ENCODE measurements at places on chromosomes 4 and X.

DNA sequence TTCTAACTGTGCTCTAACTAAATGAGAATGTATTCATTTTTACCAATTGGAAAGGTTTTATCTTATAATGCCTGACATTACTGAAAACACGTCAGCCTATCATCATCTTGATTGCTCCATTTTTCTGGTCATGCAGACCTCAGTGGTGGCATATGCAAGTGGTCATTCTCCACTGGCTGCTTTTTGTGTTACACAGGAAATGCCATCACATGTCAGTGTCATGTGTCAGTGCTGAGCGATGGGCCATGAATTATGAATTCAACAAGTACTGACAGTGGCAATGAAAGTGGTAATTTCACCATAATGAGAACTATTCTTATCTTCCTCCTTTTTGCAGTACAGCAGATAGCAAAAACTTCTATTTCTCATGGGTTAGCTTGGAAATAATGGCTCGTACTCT lies 190.5 kb downstream of the PACRGL start:
- no peak for DNase-seq

DNA sequence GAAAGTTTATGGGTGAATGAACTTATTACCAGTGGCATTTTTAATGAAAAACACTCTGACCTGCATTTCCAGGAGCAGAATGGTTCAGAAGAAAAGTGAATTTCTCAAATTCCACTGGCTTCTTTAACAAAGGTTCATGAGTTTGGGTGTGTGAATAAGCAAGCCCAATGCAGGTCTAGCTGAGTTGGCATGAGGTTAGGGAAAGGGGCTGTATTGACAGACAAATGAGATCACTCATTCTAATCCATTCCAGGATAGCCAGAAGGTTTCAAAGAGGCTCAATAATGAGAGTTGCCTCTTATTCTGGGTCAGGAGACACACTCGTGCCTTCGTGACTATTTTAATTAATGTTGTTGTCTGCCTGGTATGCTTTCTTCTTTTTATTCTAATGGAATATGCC lies 43.7 kb upstream of the NPY2R start:
- DNase-seq: no peak

- no peak for DNase-seq
Measured at GRCh38 chr4:26931451-26931850, 70.8 kb downstream of the STIM2 start.

DNA sequence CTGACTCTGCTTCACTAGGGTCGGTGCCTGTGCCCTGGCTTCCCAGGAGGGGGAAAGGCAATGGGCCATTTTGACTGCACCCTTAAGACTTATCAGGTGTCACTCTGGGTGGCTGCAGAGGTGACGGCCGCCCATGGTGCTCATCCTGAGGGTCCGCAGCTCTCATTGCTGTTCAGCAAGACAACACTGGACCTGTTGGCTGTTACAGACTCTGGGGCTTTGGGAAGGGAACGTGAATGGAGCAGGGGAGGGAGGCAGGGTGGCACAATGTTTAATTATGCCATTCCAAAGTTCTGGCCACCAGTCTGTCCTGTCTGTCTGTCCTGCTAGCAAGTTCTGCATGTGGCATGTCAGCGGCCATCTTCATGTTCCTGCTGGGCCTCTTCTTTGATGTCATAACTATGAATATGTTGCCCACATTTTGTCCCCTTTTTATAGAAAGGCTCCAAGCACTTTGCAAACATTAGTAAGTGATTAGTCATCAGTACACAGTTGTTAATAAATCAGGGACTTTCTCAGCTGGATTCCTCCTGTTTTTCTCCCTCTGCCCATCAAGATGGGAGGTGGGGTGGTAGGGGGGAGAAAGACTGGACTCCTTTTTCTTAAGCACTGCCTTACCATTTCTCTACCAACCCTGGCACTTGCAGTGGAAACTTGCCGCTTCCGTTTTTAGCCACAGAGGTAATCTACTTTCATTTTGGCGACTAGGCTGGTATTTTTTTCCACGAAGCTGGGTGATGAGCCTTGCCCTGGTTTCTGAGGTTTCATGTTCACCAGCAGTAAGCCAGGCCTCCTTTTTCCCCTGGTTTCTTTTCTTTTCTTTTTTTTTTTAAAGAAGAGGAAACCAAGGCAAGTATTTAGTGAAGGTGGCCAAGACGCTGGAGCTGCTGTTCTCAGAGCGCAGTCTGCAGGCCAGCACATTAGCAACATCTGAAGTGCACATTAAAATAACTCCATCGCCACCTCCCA lies 88.6 kb upstream of the TRIM2 start:
- DNase-seq: peak; percentile 82

GRCh38 chr4:32858971-32859370 lies 2138.8 kb downstream of the PCDH7 start:
- no peak for DNase-seq

DNA sequence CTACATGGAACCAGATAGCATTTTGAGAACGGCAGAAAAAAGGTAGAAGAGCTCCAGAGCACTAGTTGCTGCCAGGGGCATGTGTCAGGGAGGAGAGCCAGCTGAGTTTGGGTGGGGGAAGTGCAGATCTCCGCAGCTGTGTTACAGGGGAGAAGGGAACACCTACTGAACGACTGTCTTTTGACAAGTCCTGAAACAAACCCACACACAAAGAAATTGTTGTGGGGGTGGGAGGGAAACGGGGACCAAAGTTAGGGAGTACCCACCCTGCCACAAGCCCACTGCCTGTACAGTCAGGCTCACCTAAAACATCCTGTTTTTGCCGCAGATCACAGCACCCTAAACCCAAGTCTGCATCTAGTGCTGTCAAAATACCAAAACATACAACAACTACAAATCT lies 55.5 kb downstream of the LEF1 start:
- peak; percentile 82 for DNase-seq

DNA sequence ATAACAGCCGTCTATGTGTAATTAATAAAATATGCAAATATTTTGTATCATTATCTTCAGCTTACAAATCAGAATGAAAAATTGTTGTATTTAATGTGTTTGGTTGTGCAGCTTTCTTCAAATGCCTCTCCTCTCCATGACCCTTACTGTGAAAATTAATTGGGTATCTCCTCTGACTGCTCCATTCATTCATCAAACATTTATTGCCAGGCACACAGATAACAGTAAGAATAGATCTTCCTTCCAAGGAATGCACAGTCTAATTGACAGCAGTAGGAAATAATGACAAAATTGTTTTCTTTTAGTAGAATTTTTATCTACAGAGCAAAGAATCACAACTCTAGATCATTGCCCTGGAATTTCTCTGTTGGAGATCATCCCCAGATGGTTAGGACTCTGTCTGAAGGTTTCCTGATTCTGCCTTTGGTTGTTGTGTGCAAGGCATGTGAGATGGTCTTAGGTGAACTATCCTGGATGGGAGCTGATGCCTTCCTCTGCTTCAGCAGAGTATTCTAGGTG lies 395.0 kb upstream of the FAT1 start:
- no peak for DNase-seq

- no peak for DNase-seq
Measured at GRCh38 chr4:13984991-13985800, 357.7 kb upstream of the BOD1L1 start.

- DNase-seq: no peak
Measured at GRCh38 chr4:142559986-142560385, 286.1 kb downstream of the INPP4B start.

GRCh38 chrX:79270401-79270800 lies 96.7 kb downstream of the ITM2A start:
- peak; percentile 82 for DNase-seq

DNA sequence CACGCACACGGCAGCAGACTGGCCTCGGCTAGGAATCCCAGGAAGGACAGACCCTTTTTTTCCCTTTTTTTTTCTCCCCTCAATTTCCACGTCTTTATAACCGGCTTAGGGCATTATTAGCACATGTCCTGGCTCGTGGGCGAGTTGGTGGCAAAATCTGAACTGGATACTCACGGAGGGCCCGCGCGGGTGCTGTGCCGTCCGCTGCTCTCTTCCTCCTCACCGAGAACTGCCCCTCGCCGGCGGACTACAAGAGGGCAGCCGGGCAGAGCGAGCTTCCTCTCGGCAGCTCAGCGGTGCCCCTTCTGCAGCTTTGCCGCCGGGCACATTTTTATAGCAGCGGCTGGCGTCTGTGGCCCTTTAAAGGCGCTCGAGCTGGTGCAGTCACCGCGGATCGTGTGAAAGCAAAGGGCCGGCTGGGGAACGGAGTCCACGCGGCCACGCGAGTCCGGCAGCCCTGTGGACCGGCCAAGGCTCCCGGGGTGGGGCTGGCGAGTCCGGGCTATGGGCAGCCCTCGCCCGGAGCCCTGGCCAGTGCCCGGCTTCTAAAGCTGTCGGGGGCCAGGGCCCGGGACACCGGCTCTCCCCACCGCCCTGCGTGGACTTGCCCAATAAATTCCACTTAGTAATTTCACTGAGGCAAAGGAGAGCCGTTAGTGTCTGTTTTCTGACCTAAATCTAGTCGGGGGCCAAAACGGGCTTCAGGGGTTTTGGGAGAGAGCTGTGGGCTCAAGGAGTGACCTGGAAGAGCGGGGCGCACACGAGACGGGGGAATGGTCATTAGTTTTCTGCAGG lies 1.3 kb upstream of the CITED1 start:
- peak; percentile 4 for DNase-seq

GRCh38 chrX:149962859-149963757 lies 24.8 kb upstream of the EOLA2 start:
- DNase-seq: peak; percentile 10

GRCh38 chr4:132587626-132588025 lies 561.5 kb upstream of the PCDH10 start:
- no peak for DNase-seq

DNA sequence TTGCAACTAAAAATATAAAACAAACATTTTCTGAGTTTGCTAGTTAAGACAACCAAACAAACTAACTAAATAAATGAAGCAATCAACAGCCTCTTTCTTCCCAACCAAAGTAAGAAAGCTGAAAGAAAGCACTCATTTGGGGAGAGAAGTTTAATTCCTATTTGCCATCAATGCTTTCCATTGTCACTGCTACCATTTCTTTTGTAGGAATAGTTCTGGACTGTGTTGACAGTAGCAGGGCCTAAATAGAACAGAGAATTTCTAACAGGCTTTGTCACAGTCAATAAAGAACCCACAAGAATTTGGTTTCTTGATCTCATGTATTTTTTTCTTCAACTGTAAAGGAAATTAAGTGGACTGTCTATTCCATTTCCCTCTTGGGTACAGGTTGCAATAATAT lies 1886.4 kb upstream of the TENM3 start:
- no peak for DNase-seq

- DNase-seq: no peak
Measured at GRCh38 chr4:7910263-7910896, 29.3 kb downstream of the AFAP1 start.

GRCh38 chr4:158825433-158826036 lies 56.7 kb downstream of the FNIP2 start:
- no peak for DNase-seq

DNA sequence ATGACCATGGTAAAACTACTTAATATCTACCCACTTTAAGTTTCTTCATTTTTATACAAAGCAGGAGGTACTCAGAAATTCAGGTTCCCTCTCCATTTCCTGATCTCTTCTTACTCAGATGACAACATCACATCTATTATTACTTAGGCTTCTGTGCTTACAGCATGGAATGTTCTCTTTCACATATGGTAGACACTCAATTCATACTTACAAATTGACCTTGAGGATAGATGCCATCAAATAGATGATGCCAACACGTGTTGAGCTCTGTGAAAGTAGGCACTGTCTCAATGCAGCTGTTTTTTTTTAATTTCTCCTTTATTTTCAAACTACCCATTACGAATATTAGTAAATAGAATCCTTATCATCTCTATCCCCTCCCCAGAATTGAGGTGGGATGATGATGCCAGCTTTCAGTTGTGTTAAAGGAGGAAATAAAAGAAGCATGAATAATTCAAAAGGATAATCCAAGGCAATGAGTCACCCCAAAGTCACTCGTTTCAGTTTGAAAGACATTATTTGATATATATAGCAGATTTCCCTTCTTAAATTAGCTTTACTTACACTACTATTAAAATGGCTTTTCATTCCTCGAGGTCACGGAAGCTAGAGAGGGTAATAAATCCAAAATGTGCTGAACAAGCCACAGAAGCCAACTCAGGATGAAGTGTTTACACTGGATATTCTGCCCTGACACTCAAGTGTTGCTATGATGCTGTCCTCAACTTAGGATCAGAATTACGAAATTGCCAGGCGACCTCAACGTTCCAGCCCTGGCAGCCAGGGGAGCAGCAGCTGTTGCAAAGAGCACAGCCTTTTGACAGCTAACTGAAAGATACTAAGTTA lies 124.2 kb upstream of the EOLA2 start:
- no peak for DNase-seq

GRCh38 chrX:23374291-23374690 lies 39.6 kb downstream of the PTCHD1 start:
- no peak for DNase-seq

DNA sequence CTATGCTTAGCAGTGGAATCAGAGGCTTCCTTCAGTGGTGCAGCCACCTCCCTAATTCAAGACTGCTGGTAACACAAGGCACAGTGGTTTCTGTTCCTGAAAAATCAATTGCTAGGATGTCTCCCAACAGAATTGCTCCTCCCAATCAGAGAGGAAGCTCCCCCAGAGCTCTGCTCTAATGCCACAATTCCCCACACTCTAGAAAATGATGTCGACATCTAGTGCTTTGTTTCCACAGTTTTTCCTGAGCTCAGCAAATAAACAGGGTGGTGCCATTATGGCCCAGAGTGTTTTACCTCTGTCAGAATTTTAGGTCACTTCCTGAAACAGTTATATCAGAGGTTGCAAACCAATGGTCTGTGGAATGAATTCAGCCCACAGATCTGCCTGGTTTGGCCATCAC lies 24.7 kb downstream of the TAB3 start:
- DNase-seq: no peak

DNA sequence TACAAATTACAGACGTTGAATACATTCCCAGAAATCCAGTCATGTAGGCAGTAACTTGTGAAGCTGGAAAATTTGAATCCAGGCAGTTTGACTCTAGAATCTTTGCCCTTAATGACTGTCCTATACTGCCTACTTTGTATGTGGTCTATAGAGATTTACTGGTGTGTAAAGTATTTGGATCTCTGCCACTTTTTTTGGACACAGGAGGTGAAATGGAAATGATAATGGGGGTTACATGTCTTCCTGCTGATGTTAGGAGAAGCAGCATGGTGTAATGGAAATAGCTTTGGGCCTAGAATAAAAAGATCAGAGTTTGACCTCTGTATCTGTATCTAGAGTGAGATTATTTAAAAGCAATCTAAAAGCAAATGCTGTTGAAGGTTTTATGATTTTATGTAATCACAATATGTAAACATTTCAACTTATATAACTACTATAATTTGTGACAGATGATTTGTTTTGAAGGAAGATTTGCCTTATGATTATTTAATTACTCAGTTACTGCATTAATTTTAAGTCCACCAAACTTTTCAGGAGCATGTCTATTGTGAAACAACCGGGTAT lies 3.3 kb downstream of the COL4A5 start:
- no peak for DNase-seq

DNA sequence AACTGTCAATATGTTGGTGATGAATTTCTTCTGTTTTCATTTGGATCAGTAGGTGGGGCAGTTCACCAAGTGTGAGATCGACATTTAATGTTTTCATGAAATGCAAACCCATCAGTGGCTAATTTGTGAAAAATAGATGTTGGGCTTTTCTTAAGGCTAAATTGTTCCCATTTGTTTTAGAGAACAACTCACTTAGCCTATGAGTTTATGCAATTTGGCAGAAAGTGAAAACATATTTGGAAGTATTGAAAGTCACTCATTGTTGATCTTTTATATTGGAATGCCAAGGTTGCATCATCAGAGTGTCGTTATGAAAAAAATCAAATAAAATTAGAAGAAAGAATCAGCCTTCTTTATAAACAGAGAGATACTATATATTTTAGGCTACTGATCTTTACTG lies 132.4 kb downstream of the RPA4 start:
- no peak for DNase-seq
